Pulmonary artery endothelial cell (primary cell): ENCODE measurements at places on chromosomes 2 and 18. TPM values are rescaled to one million over a fixed set of nuclear protein-coding genes. Genes with fewer than 3 reads are reported as not detected.

The ZNF385B gene
- total RNA-seq = not detected in 2 replicates

The AMER3 gene
- total RNA-seq = not detected in 2 replicates

The ATP6V1B1 gene
- not detected in 2 replicates for total RNA-seq

The KRTCAP3 gene
- not detected in 2 replicates for total RNA-seq

The RAPGEF4 gene
- total RNA-seq = 5.3 and 6.1 TPM in 2 replicates

The ITM2C gene
- total RNA-seq = 3.7 and 5.7 TPM in 2 replicates

The CPLX4 gene
- total RNA-seq = not detected in 2 replicates

The SLC4A3 gene
- 0.07 and 0.13 TPM in 2 replicates for total RNA-seq

The KCNG3 gene
- 0.07 TPM in 1 of 2 replicates, not detected in the other for total RNA-seq

The SP140 gene
- not detected in 2 replicates for total RNA-seq

The C2orf92 gene
- 0.88 and 1.5 TPM in 2 replicates for total RNA-seq
